ENCODE measurements at places on chromosomes 11 and 22.

DNA sequence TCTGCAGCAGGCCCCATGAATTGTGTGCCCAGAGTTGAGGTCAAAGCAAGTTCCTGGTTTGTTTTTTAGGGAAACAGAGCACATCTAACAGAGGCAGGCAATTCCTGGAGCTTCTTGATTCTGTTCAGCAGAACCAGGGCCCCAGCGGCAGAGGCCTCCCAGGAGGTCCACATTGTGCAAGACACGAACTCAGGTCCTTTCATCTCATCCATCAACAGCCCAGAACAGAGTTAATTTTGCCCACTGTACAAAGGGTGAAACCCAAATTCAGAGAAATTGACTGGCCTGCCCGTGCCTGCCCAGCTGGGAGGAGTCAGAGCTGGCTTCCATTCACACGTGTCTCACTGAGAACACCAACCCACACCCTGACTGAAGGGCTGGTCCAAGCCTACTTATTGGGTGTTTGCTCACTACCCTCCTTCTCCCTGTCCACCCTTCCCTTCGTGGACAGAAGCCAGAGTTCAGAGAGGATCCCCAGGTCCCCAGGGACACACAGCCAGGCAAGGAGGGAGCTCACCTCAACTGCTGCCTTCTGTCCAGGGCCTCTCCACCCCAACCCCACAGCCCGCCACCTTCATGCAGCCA, 607.1 kb downstream of the TBC1D22A start:
- DNase-seq: no peak

DNA sequence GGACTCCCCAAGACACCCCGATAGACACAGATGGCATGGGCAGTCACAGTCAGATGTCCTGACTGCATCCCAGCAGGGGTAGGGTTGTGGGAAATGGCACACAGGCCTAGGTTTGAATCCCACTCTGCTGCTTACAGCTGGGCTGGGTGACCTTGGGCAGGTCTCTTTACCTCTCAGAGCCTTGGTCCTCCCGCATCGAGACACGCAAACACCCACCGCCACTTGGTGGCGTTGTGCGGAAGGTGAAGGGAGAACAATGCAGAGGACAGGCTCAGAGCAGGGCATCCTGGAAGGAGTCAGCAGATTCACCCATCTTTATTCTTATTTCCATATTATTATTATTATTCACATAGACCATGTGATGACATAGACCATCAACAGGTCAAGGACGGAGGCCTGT, 140.5 kb downstream of the MIAT start:
- peak; percentile 12 for DNase-seq

DNA sequence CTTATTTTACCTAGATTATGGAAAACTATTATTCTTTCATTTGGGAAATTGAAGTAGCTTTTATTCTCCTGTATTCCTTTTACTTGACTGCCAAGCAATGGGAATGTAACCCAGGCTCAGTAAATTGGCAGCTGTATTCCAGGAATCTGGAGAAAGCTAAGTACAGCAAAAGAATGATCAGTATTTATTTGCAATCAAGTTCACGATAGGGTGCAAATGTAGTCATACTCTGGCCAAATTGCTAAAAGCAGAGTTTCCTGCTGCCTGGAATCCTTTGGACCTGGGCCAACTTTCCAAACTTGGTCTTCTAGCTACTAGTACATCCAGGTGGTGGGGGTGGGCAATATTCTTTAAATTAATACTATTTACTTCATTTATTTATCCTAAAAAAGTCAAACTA, 286.0 kb upstream of the CTSC start:
- no peak for DNase-seq

GRCh38 chr11:61505640-61506155, 2.9 kb upstream of the LRRC10B start:
- no peak for DNase-seq

DNA sequence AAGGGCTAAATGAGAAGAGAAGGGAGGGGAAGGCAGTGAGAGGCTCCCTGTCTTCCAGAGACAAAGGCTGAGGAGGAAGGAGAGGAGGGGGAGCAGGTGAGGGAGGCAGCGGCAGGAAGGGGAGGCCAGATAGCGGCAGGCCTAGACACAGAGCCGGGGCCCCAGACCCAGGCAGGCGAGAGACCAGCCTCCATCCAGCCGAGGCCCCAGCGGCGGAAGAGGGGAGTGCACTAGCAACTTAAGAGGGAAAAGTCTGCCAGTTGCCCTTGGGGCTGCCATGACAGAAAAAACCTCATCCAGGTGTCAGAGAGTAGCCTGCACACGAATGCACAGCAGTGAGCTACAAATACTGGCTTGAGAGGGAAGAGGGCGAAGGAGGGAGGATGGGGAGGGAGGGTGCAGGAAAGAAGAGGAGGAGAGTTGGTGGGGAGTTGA, 46.7 kb downstream of the IGLL1 start:
- peak; percentile 13 for DNase-seq

DNA sequence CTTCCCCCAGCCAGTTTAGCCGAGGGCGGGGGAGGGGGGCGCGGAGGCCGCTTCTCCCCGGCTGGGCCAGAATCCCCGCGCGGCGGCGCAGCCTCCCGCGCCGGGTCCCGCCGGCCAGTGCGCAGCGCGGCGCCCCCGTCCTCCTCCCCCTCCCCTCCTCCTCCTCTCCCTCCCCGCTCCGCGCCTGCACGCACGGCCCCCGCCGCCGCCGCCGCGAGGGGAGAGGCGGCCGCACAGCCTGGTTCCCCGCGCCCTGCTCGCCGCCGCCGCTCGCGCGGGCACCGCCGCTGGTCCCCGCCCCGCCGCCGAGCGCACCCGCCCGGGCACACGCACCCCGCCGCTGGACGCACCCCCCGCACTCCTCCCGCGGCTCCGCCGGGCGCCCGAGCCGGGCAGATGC, at the start of gene FLRT1:
Gene FLRT1, plus strand, starts transcription at position 356 of the 400 bp plus-strand sequence. CDS start 80,337 bp downstream, outside the sequence.
- no peak for DNase-seq

DNA sequence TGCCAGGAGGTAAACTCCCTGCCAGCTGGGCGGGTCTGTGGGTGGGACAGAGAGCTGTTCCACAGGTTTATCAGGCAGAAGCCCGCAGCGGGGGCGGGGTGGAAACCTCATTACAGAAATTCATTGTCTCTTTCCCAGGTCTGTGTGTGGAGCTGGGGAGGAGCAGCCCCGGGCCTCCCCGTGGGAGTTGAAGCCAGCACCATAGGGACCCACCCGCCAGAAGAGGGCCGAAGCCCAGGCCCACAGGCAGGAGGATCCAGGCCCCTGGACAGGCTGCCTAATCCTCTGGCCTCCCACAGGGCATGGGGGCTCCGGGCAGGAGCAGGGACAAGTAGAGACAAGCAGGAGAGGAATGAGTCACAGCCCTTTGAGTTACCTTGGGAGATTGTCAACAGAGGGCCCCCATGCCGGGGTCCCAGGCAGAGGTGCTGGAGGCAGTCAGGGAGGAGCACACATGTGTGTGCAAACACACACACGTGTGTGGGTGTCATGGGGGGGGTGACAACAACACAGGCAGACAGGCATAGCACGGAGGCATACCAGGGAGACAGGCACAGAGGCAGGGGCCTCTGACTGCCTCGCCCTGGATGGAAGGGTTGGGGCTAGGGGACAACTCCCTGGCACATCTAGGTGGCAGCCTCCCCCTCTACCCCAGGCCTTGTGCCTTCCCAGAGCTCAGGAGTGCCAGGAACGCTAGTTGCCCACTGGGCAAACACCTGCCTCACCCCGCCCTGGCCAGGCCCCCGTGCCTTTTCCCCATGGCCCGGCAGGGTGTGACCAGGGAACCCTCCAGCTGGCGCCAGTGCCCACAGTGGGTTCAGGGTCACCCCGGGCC, 1.4 kb downstream of the CDC42BPG start:
- DNase-seq: no peak

DNA sequence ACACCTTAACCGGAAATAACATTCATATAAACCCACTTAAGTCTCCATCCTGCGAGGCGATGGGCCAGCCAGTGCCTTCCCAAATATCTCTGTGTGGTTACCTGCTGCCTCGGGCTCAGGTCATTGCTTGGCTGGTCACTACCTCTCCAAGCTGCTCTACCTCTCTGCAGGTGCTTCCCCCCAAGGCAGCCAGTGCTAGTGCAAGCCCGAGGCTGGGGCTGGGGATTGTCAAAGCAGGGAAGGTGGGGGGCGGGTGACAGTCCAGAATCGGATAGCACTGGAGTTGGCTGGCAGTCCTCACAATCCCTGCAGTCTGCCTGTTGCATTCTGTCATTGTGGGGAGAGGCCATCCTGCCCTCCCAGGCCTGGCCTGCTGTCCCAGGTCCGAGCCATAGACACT, 11.1 kb downstream of the MCHR1 start:
- DNase-seq: no peak

- no peak for DNase-seq
Measured at GRCh38 chr11:57935402-57936049, 88.2 kb upstream of the OR9Q1 start.

DNA sequence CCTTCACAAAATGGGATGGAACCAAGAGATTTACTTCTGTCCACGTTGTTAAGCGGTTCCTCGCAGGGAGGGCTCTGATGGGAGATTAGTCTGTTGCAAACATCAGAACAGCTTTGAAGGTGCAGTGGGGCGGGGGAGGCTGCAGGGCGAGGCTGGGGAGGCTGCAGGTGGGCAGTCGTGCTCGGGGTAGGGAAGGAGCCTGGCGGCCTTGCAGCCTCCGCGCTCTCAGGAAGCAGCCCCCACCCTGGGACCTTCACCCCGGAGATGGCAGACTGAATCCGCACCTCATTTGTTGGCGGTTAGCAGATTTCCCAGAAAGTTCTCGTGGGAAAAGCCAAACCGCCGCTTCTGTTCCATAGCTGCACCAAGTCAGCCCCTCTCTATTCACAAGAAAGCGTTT, 237.3 kb downstream of the BRD1 start:
- DNase-seq: no peak

Data from erythroblast (primary cell).